Stimulated activated CD8-positive, alpha-beta memory T cell treated with anti-CD3 and anti-CD28 coated beads, Interleukin-15, amount 100 ng/mL, for 1 hour (primary cell): ENCODE measurements at places on chromosomes 2 and 18.

GRCh38 chr18:22613788-22614187, 196.1 kb upstream of the CTAGE1 start:
- no peak for DNase-seq

GRCh38 chr2:172461591-172462372, 34.4 kb downstream of the ITGA6 start:
- DNase-seq, result peak; percentile 58

- no peak for DNase-seq
Observed at GRCh38 chr2:22907330-22907729, 477.6 kb upstream of the KLHL29 start.

- no peak for DNase-seq
Observed at GRCh38 chr18:4751523-4751922, 296.4 kb upstream of the DLGAP1 start.

- no peak for DNase-seq
Observed at GRCh38 chr2:64625299-64626145, 28.2 kb downstream of the SERTAD2 start.

DNA sequence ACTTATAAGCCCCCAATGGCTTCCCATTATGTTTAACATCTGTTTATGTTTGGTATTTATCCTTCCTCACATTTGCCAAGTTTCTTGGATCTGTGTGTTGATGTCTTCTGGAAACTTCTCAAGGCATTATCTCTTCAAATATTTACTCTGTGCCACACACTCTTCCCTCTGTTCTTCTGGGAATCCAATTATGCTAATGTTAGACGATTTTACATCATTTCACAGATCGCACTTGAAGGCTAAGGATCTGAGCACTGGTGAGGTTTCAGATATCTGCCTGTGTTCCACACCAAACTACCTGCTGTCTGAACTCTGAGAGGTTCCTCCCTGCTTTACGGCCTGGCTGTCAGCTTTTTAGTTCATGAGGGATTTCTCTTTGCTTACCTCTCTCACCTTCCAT, 10.1 kb downstream of the AOX1 start:
- no peak for DNase-seq

DNA sequence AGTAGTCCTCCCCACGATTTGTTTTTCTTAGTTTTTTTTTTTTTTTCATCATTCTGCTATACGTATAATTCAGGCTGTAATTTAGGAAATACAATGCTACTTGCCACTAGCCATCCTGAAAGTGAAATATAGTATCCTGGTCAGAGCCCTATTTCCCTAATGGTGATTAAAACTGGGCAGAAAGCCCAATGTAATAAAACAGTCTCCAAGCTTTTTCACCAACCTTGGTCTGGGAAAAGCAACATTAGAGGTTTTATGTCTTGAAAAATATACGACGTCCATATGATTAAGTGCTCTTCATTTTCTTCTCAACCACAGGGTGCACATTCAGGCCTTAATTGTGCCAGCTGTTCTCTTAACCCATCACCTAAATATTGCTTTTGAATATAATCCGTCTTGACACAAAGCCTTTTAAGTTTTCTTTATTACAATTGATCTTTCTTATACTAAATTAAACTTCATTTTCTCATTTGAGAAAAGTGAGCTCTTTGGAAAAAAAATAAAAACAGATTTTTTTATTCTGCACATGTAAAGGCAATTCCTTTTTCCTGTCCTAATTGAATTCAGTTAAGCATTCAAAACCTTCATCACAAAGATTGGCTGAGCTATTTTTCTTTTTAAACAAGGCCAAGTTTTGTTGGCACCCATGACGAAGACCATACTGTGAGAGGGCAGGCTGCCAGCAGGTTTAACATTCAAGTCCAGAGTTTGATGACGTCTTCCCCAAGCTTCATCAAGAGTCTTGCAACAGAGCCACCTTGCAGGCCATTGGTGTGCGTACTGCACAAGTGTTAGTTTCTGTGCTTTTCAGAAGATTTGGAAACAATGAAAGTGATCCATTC, 52.7 kb downstream of the MAP2 start:
- DNase-seq, result no peak

- DNase-seq, result no peak
Observed at GRCh38 chr2:72953976-72954375, 36.7 kb downstream of the EMX1 start.

DNA sequence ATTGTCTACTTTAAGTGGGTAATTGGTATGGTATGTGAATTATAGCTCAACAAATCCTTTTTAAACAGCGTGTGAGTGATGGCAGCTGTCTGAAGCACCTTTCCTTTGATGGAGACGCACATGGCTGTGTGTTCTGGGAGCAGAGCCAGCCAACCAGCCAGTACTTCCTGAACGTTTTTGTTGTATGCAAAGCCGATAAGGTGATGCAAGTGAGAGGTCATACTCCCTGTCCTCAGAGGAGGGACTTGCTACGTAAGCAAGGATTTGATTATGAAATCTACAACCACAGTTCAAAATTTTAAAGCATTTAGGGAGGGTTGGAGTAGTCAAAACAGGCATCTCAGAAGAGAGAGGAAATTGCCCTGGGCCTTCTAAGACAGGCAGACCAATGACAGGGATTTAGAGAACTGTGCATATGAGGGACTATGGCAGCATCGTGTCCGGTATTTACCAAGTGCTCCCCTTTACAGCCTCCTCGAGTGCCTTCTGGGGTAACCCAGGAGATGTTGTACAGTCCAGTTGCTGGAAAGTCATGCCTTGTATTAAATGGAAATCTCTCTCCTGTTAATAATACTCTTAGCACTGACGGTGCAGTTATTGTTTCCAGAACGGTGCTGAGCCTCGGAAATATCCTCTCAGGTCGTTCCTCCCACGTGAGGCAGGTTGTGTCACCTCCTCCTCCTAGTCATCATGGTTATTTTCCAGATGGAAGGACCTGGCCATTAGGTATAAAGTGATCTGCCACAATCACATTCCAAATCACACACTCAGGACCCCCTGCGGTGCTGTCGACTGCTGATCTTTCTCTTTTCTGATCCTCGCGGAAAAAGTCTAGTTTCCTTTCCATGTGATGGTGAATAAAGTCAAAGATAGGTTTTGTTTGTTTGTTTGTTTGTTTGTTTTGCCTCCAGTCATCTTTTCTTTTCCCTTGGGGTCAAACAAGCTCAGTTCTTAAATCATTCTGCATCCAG, 28.4 kb downstream of the ARHGEF4 start:
- DNase-seq, result no peak

- no peak for DNase-seq
Observed at GRCh38 chr2:152166633-152167032, 8.9 kb downstream of the STAM2 start.

DNA sequence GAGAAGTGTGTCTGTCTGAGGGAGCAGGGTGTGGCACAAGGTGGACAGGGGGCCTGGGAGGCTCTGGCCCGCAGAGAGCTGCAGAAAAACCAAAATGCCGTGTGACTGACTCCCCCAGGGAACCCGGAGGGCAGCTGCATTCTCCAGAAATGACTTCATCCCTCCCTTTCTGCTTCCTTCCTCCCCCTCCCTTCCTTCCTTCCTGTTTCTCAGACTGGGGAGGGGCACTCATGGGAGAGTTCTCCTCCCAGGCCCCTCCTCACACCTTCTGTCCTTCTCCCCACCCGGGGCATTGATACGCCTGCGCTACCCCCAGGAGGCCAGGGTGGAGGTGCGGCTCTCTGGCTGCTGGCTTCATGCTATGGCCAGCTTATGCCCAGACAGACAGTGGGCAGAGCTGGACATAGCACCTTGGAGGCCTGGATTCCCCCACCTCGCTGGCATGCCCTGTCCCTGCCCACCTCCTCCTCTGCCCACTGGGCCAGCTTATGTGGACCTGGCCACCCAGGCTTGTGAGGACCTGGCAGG, 8.2 kb upstream of the GPR17 start:
- DNase-seq, result no peak

- no peak for DNase-seq
Observed at GRCh38 chr2:180473456-180473855, 466.4 kb upstream of the CWC22 start.

DNA sequence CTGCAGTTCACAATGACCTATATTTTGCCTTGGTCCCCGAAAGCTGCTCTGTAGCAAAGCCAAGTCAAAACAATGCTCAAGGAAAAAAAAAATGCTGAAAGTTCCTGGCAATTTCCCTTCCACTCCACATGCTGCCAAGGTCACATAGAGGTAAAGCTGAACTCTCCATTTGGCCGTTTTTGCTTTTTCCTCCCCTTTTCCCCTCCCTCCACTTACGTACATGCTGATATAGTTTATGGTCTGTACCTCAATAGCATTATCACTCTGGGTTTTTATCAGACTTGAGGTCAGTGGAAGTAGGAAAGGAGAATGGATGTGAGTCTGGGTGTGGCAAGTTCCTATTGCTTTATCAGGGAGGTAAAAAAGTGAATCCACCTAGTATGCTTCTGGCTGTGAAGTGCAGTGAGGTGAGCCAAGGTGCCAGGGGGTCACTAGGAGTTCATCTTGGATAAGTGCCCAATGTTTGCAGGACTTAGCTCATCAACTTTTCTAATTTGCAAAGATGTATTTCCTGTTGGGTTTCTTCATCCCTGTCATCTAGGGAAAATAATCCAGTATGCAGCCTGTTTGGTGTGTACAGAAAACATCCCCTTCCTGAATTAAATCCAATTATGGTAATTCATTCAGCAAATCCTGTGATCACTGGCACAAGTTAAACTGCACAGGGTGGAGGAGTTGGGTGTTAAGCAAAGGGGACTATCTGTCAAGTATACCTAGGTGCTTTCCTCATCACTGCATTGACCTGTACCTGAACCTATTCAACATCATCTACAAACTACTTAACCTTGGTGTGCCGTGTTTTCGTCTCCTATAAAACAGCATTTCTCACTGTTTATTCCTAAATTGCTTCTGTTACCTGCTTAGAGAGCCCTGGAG, 124.3 kb upstream of the CYP26B1 start:
- no peak for DNase-seq

DNA sequence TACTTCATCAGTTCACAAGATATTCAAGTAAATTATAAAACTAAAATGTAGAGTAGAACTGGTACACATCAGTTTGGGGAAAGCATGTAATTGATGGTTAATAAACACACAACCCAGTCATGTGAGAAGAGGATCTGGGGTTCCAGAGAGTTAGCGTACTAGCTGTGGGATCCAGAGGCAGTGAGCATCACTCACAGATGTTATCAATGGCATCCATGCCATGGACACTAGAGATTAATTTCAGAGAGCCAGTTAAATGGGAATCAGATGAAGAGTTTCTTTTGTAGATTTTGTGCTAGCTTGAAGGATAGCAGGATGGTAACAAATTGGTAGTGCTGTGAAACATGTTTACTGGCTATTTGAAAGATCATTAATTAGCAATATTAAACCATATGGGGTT, 21.8 kb upstream of the CCDC68 start:
- no peak for DNase-seq

- DNase-seq, result no peak
Observed at GRCh38 chr2:1707771-1708418, 36.4 kb downstream of the PXDN start.

GRCh38 chr18:59516356-59517155, 157.5 kb upstream of the LMAN1 start:
- no peak for DNase-seq

- DNase-seq, result no peak
Observed at GRCh38 chr2:9146646-9147045, 60.0 kb upstream of the ASAP2 start.

DNA sequence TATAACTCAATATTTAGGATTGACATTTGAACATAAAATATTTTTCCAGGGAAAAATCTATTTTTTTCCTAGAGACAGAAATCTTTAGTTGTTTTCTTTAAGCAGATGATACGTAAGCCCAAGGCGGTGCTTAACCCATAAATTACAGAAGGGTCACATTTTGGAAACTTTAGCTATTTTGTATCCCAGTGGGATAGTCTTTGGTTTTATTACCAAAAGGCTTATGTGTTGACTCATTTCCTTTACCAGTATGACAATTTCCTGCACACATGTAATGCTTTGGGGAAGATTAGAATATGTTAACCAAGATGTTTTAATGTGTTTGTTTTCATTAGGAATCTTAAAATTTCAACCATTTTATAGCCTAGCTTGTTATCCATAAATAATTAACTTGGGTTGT, 24.8 kb downstream of the DYNC1I2 start:
- DNase-seq, result no peak

- no peak for DNase-seq
Observed at GRCh38 chr2:95091885-95092555, 29.6 kb downstream of the MRPS5 start.

GRCh38 chr2:232549655-232550353, 553 bp downstream of the TIGD1 start:
- no peak for DNase-seq

- DNase-seq, result no peak
Observed at GRCh38 chr2:240789051-240789453, 31.0 kb downstream of the KIF1A start.

GRCh38 chr2:226829721-226830631, 5.9 kb upstream of the RHBDD1 start:
- DNase-seq, result no peak

DNA sequence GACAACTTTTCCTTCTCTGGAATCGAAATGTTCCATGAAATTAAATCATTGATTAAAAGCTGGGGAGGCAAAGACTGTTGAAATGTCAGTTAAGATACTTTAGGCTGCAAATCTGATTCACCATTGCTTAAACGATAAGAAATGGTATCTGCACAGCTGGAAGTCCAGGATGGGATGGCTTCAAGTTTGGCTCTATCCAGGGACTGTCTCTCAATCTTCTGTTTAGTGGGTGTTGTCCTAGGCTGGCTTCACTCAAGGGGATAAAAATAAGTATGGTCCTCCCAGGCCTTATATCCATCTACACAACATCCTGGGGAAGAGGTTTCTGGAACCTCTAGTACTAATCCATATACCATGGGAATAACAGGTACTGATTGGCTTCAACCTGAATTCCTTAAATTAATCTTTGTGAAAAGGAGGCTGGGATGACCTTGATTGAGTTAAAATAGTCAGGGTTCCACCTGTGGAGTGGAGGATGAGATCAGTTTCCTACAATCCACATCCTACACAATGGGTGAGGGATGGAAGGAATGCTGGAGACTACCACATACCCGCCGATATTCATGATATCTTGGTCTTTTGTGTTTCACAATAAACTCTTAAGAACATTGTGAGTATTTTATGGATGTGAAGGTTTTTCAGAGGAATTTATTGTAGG, 156.0 kb upstream of the L3MBTL4 start:
- DNase-seq, result no peak

- no peak for DNase-seq
Observed at GRCh38 chr2:213627054-213627710, 342.9 kb downstream of the SPAG16 start.

DNA sequence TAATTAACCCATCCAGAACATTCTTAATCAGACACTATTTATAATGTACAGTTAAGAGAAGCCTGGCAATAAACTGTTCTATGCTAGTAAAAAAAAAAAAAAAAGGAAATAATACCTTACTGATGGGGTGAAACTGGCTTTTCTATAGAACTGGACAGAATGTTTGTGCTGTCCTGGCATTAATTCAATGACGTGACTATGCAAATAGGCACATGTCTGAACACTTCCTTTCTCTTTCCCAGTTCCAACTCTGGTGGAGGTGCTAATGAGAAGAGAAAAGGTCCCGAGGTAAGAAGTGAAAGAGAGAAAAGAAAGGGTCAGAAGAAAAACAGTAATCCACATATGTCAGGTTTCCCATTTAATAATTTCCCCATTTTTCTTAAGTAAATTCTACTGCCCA, 508.4 kb downstream of the ZEB2 start:
- no peak for DNase-seq
